Caco-2 (cell line): ENCODE measurements at places on chromosomes 16 and 17. TPM values are rescaled to one million over a fixed set of nuclear protein-coding genes. Genes with fewer than 3 reads are reported as not detected.

The BCO1 gene
- total RNA-seq, result 0.91 and 1.0 TPM in 2 replicates

The DBNDD1 gene
- 64.2 and 64.6 TPM in 2 replicates for total RNA-seq

The SLC47A1 gene
- total RNA-seq, result 0.43 and 0.72 TPM in 2 replicates

The QPRT gene
- 176 and 178 TPM in 2 replicates for total RNA-seq

GRCh38 chr16:57266531-57267260, 17.8 kb downstream of the PLLP start:
- no peak for DNase-seq
- no peak overlapping the region for H3K4me3 ChIP-seq
- H3K27ac ChIP-seq, result no peak overlapping the region
- H3K36me3 ChIP-seq, result 0 out of 2 replicates have a peak, but pooled peaks cover 2% of the 10 kb centered on the region

- H3K27me3 ChIP-seq, result no peaks in the 10 kb centered on the region
- H3K4me1 ChIP-seq, result no peaks in the 10 kb centered on the region
- H3K36me3 ChIP-seq, result no peaks in the 10 kb centered on the region
- H3K4me3 ChIP-seq, result no peak overlapping the region
- no peak overlapping the region for H3K27ac ChIP-seq
- no peak for DNase-seq
Measured at GRCh38 chr17:76022285-76022684, 4.8 kb downstream of the EVPL start.

GRCh38 chr17:66562119-66562518, 259.7 kb downstream of the PRKCA start:
- no peak for DNase-seq

DNA sequence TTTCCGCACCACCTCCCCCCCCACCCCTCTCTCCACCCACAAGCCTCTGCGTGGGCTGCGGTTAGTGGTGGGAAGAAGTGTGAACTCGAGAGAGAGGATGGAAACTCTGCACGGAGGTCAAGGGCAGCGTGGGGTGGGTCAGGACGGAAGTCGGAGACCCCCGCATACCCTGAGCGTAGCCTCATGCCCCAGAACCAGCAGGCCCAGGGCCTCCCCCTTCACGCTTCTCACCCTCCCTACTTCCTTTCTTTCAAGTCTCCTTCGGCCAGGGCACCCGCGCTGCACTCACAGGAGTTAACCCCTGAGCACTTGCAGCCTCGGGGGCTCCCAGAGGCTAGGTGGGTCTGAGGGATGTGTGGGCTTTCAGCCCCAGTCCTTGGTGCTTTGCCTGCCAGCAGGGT, 9.2 kb downstream of the TBKBP1 start:
- H3K27ac ChIP-seq, result no peak overlapping the region
- no peak for DNase-seq
- no peak overlapping the region for H3K4me3 ChIP-seq
- H3K27me3 ChIP-seq, result no peaks in the 10 kb centered on the region
- H3K4me1 ChIP-seq, result no peaks in the 10 kb centered on the region

GRCh38 chr17:80421381-80422090, 6.6 kb downstream of the ENDOV start:
- H3K4me1 ChIP-seq, result no peaks in the 10 kb centered on the region
- DNase-seq, result no peak
- no peaks in the 10 kb centered on the region for H3K27me3 ChIP-seq
- H3K36me3 ChIP-seq, result peaks cover 1% of the 10 kb centered on the region; the same call in 1 of the 2 replicates

- peaks cover 16% of the 10 kb centered on the region; the same call in 1 of the 2 replicates for H3K36me3 ChIP-seq
- H3K4me1 ChIP-seq, result no peaks in the 10 kb centered on the region
- no peak overlapping the region for H3K27ac ChIP-seq
Measured at GRCh38 chr16:70781800-70782199, 19.2 kb downstream of the VAC14 start.

- H3K4me1 ChIP-seq, result no peaks in the 10 kb centered on the region
- H3K27me3 ChIP-seq, result no peaks in the 10 kb centered on the region
- no peak for DNase-seq
- H3K4me3 ChIP-seq, result no peak overlapping the region
Measured at GRCh38 chr17:72099919-72100318, 20.9 kb upstream of the SOX9 start.

GRCh38 chr17:69192754-69193153, 35.9 kb downstream of the ABCA10 start:
- H3K36me3 ChIP-seq, result no peaks in the 10 kb centered on the region
- H3K27me3 ChIP-seq, result no peaks in the 10 kb centered on the region
- H3K27ac ChIP-seq, result no peak overlapping the region
- no peak for DNase-seq

- peak; percentile 39 for DNase-seq
- H3K27ac ChIP-seq, result no peak overlapping the region
- no peaks in the 10 kb centered on the region for H3K27me3 ChIP-seq
- no peak overlapping the region for H3K4me3 ChIP-seq
- no peaks in the 10 kb centered on the region for H3K4me1 ChIP-seq
- no peaks in the 10 kb centered on the region; the same call in 1 of the 2 replicates for H3K36me3 ChIP-seq
Measured at GRCh38 chr16:88831838-88832237, 20.1 kb upstream of the APRT start.

GRCh38 chr16:50712560-50712898, 19.1 kb downstream of the NOD2 start:
- H3K36me3 ChIP-seq, result no peaks in the 10 kb centered on the region
- H3K27ac ChIP-seq, result no peak overlapping the region
- 0 out of 2 replicates have a peak, but pooled peaks cover 7% of the 10 kb centered on the region for H3K4me1 ChIP-seq
- H3K4me3 ChIP-seq, result no peak overlapping the region
- DNase-seq, result no peak
- H3K27me3 ChIP-seq, result no peaks in the 10 kb centered on the region

GRCh38 chr17:55706808-55707773, 15.6 kb downstream of the TMEM100 start:
- H3K27ac ChIP-seq, result no peak overlapping the region
- H3K27me3 ChIP-seq, result no peaks in the 10 kb centered on the region
- no peaks in the 10 kb centered on the region for H3K4me1 ChIP-seq
- no peak for DNase-seq
